ENCODE measurements at places on chromosomes 2 and 18.

DNA sequence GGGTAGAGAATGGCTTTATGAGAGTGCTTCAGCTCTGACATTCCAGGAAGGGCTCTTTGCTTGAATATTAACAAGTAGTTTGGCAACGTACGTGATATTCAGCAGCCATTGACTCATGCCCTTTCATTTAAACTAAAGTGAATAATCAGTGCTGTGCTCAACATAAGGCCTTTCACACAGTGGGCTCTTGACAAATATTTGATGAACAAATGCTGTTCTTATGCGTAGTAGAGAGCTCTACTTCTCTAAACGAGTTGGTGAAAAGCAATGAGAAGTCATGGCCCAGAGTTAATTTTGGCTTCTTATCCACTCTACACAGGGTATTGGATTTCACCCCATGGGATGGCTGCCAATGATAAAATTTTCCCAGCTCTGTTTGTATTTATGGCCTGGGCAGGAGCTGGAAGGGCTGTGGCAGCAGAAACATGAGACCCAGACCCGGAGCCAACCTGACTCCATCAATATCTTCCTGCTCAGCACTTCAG, 338.9 kb downstream of the CCDC85A start:
- no peak for DNase-seq

DNA sequence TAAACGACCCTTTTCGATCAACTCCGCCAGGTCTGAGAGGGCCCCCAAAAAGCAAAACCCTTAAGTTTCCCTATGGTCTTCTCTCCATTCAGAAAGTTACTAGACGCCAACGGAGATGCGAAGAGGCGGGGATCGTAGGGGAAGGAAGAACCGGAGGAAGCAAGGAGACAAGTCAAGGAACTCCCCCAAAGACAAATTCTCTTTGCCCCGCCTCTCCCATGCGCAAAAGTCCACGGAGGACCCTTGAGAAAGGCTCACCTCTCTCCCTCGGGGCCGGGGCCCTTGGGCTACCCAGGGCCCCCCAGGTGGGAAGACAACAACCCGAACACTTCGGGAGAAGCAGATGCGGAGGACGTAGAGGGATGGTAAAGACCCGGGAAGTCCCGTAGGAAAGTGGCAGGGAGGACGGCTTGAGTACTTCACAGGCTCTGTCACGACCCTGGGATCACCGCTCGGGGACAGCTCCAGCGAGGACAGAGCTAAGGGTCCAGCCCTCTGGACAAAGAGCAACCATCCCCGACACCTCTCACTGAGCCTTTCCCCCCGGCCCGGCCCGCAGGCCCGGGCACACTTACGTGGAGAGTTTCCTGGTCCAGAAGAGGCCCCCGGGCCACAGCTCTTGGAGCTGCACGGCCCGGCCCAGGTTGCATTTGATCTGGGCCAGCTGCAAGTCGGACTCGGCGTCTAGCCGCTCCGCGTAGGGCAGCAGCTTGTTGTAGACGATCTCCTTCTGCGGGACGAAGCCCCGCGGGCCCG, 647 bp downstream of the PSME4 start:
- DNase-seq, result peak; percentile 24

GRCh38 chr2:210366675-210367080, 51.7 kb upstream of the MYL1 start:
- no peak for DNase-seq

DNA sequence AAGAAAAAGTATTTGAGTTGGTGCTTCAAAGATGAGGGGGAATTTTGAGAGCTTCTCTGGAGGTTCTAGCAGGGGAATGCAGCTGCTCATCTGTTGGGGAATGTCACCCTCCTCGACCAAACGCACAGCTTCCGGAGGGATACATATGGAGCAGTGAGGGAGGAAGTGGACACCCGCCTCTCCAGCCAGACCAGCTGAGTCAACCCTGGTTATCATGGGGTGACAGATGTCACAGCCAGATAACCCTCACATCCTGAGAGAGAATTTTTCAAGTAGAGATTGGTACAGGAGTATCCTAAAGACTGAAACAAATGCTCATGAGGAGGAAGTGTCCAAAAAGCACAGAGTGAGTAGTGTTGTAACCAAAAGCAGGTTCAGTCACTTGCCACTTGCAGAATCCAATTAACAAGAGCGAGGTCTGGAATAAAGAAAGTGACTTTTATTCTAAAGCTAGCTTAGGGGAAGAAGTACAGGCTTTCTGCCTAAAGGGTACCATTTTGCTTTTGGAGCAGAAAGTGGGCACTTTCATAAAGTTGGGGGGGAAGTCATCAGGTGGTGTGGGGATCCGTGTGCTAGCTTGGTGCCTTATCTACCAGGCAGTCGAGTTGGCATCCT, 395.2 kb downstream of the RAD51AP2 start:
- no peak for DNase-seq

- no peak for DNase-seq
These were observed 121.8 kb downstream of the SPHKAP start for GRCh38 chr2:228059735-228060134.

DNA sequence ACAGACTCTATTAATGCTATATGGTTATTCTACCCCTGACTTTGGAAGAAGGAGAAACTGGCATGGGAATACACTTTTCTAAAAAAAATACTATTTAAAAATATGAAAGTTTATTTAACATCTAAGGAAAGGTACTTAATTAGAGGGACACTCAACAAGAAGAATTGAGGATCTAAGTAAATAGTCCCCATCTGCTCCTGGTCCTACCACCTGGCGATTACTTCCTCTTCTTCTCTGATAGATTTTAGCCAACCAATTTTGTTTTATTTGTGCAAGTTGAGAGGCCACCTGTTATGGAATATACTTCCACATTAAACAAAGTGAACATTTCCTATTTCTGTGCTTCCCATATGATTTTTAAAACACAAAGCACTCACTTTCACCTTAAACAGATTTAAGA, 111.7 kb downstream of the BCL2 start:
- no peak for DNase-seq

DNA sequence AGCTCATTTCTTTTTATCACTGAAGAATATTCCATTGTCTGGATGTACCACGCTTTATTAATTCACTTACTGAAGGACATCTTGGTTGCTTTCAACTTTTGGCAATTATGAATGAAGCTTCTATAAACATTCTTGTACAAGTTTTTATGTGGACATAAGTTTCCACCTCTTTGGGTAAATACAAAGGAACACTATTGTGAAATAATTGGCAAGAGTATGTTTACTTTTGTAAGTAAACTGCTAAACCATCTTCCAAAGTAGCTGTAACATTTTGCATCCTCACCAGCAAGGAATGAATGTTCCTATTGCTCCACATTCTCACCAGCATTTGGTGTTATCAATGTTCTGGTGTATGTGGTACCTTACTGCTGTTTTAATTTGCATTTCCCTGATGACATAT, 15.8 kb upstream of the VWC2L start:
- no peak for DNase-seq

GRCh38 chr2:237455764-237456163, 31.3 kb upstream of the MLPH start:
- no peak for DNase-seq

DNA sequence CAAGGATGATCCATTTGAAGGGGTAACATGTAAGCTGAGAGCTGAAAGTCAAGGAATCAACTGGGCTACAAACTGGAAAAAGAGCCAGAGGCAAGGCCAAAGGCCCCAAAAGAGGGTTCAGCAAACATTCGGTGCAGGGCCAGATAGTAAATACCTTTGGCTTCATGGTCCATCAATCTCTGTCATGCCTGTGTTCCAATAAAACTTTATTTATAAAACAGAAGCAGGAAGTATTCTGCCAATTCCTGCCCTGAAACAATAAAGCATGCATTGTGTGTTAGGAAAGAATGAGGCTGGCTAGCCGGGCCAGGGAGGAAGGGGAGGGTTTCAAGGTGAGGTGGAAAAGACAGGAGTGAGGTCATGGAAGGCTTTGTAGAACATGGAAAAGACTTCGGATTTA, 107.1 kb downstream of the LBH start:
- DNase-seq, result no peak

GRCh38 chr18:42141439-42141838, 186.4 kb downstream of the PIK3C3 start:
- no peak for DNase-seq

- DNase-seq, result no peak
These were observed 13.2 kb downstream of the ASB18 start for GRCh38 chr2:236250909-236251579.

DNA sequence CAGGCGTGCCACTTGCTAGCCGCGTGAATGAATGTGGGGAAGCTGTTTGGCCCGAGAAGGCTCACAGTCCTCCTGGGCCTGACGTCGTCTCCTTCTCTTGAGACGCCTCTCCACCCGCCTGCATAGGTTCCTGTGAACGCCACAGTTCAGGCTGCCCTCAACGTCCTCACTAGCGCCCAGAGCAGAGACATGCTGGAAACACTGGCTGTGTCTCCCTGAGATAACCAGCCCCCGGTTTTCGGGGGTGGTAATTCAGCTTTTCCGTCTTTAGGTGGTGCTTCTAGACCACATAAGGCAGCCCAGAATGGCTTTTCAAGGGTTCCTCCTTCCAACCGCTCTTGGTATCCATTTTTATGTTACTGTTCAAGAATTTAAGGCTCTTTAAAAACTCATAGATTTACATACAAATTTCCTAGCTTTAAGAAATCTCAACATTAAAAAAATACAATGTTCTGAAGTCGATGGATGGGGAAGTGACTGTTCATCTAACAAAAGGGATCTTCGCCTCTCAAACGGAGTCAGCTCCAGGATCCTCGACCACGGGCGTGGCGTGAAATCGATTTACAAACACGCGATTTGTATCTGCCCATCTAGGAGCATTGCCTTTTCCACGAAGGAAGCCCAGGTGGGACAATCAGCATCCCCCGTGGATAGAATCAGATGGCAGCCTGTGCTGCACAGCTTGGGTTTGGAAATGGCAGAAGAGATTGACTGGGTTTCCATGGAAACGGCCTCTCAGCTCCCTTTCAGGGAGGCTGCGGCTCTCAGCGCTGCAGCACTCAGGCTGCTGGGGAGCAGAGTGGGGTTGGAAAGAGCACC, 110.6 kb upstream of the PXDN start:
- no peak for DNase-seq

- DNase-seq, result no peak
These were observed 21.5 kb downstream of the MPPE1 start for GRCh38 chr18:11886577-11887110.

DNA sequence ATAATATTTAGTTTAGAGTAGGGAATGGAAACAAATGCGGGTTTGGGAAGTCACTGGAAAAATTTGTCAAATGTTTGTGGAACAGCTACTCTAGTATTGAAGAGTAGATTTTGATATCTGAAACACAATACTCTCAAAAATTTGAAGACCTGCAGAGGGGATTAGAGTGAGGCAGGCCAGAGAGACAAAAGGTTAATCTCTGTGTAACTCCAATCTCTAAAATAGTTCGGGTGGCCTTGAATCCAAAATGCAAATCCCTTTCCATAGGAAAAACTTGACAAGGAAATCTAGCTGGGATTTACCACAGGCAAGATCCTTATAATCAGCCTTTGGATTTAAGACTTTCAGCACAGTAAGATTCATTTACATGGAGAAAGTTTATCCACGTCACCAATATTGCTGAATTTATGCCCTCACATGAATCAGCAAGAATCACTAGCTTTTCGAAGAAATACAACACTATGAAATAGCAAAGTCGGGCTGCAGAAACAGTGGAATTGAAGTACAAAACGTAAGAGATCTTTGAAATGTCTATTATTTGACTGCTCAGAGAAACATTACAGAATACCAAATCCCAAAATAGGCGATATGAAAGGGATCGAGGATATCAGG, 423.7 kb upstream of the ZNF804A start:
- no peak for DNase-seq

- no peak for DNase-seq
These were observed 9.3 kb downstream of the MAP4K4 start for GRCh38 chr2:101706819-101707177.

DNA sequence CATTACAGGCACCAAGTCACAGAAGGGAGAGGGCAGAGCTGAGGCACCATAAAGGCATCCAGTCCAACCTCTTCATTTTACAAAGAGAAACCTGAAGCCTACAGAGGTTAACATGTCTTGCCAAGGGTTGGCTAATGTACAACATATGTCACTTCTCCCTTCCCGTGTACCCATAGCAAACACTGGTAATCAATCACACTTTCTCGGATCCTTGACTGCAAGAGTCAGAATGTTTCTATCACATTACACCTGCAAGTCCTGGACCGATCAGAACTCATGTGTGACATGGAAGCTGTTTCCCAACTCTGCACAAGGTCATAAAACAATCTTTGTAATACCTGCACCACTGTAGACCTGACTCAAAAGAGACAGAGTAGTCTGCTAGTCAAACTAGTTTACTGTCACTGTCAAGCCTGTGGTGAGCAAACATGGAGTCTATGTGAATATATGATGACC, 6.0 kb downstream of the ANKRD44 start:
- DNase-seq, result no peak

DNA sequence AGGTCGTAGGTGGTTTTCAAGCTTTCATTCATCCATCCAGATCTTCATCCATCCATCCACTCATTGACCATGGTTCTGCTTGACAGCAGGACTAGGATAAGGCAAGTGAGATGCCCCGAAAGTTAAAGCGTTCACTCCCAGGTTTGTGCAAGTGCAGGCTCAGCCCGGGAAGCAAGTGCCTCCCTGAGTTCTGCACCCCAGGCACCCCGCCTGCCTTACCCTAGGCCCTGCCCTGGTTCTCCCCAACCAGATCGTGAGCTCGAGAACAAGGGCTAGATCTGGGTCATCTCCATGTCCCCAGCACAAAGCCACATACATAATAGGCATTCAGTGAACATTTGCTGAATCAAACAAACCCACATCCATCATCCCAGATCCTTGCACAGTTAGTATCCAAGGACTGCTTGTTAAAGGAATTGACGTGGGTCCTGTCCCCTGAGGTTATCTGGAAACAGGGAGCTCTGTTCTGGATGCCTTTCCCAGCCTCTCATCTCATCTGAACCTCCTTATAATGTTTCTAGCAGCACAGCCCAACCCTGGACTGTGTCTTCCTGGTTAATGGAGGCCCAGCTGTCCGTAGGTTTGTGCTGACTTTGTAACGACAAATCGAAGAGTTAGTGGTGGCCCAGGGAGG, 116.1 kb upstream of the GPC1 start:
- no peak for DNase-seq

- no peak for DNase-seq
These were observed 244.7 kb upstream of the HS6ST1 start for GRCh38 chr2:128563348-128563687.

- no peak for DNase-seq
These were observed 1155.8 kb upstream of the TMEFF2 start for GRCh38 chr2:193350509-193350908.

- peak; percentile 73 for DNase-seq
These were observed 33.8 kb downstream of the TOGARAM2 start for GRCh38 chr2:29014811-29015421.

DNA sequence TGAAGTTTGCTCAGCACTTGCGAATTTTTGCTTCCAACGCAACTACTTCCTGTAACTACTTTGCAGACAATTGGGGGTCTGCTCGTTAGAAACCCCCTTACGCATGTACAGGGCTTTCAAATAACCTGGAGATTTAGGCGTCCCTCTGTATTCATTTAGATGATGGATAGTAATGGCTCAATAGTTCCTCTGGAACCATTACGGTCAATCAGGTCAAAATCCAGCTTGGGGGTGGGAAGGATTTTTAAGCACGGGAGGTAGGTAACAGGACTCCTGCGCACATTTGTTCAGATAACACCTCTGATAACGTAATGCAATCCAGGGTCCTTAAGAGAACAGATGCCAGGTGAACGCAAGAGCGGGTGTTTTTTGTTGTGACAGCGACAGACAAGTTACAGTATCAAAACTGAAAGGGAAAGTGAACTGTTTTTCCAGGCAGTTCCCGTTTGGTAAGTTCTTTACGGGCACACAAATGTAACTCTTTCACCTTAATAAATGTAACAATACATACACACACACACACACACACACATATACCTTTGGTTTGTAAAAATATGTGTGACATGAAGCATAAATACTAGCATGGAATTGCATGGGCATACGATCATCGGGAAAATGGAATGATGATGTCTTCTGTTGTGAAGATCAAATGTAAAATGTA, 3.8 kb upstream of the OSR1 start:
- DNase-seq, result no peak
